NCI-H526 treated with DMSO at 0.1 percent for 48 hours (cell line): ENCODE measurements at places on chromosomes 3 and 15.

DNA sequence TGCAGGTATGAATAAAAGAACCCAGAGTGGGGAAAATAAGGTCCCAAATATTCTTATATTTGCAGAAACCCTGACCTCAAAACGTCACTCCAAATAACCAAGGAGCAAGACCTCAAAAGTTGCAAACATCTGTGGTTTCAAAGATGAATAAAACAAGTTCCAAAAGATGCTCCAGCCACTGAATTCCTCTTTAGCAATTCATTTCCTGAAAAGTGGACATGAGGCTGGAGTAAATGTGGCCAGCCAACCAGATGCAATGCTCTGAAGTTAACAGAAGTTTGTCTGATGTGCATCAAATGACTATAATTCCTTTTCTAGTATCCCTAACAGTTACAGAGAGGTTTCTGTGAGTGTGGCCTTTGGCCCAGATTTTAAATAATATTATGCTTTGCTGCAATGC, 71.2 kb upstream of the WNT5A start:
- no peak for DNase-seq

- no peak for DNase-seq
Measured at GRCh38 chr15:51263116-51263515, 75.3 kb downstream of the CYP19A1 start.

DNA sequence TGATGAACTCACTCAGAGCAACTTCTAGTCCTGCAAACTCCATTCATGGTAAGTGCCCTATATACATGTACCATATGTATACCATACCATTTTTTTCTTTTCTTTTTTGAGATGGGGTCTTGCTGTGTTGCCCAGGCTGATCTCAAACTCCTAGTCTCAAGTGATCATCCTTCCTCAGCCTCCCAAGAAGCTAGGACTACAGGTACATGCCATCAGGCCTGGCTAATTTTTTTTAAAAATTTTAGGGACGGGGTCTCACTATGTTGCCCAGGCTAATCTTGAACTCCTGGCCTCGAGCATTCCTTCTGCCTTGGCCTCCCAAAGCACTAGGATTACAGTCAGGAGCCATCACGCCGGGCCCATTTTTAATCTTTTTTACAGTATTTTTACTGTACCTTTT, 67.3 kb upstream of the MFGE8 start:
- no peak for DNase-seq

DNA sequence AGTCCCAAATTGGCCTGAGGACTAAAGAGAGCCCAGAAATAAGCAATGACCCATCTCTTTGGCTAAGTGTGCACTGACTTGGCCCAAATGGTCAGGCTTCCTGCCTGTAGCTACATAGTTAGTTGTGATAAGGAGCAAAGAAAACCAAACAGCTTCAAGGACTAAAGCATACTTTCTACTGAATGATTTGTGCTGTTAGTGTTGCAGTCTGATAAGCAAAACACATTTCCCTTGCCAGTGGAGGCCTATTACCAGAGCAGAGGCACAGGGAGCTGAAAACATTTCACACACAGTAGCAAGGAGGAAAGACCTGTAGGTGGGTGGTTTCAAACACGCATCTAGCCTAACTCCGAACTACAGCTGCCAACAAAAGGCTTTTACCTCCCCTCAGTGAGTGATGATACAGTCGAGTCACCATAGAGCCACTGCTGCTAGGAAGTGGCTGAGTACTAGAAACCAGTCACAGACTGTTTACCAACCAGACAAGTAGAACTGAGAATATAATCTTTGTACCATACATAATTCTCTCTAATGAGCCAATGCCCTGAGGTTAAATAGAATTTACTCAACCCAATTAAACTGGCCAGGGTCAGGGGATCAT, 222.3 kb upstream of the THBS1 start:
- DNase-seq: no peak

DNA sequence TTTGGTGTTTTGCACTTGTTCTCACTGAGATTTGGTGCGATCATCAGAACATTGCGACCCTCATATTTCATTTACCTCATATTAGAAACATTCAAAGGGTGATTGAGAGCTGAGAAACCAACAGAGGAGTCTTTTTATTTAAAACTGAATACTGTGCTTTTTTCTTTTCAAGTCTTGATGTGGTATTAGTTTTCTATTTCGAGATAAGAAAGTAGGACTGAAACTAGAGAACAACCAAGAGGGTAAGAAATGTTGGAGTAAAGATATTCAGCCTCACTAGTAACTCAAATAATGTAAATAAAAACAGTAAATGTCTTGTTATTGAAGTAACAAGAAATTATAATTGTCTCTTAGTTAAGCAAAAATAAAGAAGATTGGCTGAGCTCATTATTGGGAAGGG, 26.5 kb downstream of the EFHB start:
- no peak for DNase-seq

- peak; percentile 9 for DNase-seq
Measured at GRCh38 chr15:45790325-45790943, 155.6 kb downstream of the SQOR start.

DNA sequence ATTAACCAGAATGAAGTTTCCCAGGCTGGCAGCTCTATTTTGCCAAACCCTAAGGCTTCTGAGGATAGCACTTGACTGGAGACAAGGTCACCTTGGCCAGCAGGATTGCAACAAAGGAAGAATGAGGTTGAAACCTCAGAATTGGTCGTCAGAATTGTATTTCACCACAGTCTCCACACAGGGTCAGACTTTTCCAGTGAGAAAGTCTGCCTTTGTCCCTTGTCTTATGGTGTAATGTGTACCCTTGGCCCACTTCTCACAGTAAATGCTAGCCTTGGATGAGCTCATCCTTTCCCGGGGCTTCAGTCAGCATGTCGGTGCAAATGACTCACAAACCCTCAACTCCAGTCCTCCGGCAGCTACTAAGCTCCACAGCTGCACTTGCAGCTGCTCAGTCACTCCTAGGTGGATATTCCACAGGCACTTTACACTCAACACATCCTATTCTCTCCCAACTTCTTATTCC, 19.7 kb downstream of the SSR3 start:
- no peak for DNase-seq

GRCh38 chr3:31493149-31493548, 39.6 kb upstream of the STT3B start:
- no peak for DNase-seq

GRCh38 chr15:41585127-41586047, 26.4 kb downstream of the TYRO3 start:
- DNase-seq: peak; percentile 25

- peak; percentile 1 for DNase-seq
Measured at GRCh38 chr15:51970132-51970817, 1.3 kb downstream of the LEO1 start.

DNA sequence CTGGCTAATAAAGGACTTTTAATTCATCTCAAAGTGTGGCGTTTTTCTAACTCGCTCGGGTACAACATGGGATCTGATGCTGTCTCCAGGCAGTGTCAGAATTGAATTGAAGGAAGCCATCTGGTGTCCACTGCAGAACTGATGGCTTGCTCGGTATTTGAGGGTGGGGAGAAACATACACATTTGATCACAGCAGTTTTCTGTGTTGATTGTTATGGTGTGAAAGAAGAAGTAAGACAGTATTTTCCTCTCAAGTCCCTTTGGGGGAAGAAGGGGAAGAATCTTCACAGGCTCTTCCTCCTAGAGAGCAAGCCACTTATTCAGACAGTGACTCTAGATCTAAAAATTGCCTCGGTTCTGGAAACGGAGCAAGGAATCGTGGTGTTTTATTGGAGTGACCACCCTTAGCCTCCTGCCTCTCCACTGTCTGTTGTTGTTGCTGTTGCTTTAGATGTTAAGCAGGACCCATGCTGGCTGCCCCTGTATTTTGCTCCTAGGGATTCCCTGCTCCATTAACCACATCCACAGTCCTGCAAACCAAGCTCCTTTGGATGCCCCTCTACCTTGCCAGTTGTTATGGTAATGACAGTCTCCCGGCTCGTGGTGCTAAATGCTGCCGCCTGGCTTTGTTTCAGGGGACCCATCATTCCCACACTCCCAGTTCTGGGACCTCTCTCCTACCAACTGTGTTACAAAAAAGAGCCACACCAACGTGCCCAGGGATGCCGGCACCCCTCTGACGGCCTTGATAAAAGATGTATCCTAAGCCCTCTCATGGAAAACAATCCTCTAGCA, 15.3 kb upstream of the MCCC1 start:
- DNase-seq: no peak

GRCh38 chr3:89586256-89586655, 478.8 kb downstream of the EPHA3 start:
- DNase-seq: no peak

DNA sequence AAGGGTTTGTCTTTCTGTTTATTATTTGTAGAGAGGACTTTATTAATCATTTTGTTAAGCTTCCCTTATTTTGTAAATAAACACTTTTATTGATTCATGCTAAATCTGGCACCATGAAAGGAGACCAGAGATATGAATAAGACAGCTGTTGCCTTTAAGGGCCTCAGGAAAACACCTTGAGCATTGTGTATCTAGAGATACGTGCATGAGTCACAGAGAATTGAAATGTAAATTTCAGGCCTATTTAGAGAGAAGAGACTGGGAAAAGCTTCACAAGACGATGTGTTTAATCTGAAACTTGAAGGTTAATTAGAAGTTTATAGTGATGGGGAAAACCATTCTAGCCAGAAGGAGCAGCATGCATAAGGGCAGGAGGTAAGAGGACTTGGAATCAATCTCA, 28.6 kb upstream of the UTS2B start:
- DNase-seq: no peak

DNA sequence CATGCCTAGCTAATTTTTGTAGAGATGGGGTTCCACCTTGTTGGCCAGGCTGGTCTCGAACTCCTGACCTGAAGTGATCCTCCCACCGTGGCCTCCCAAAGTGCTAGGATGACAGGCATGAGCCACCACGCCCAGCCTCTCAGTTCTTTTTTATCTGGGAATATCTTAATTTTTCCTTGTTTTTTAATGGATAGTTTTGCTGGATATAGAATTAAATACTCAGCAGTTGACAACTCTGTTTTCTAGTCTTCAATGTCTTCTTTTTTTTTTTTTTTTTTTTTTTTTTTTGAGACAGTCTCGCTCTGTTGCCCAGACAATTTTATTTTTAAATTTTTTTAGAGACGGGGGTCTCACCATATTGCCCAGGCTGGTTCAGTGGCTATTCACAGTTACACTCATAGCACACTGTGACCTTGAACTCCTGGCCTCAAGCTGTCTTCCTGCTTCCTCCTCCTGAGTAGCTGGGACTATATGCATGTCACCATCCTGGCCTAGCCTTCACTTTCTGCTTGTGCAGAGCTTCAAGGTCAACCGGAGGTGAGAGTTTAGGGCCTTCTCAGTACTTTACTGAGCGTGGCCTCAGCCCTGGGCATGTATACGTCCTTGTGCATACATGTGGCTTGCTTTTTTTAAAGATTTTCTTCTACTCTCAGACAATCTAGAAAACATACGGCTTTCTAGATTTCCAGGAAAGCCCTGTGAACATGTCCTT, 120.5 kb downstream of the ZNF609 start:
- no peak for DNase-seq

- DNase-seq: no peak
Measured at GRCh38 chr3:170021083-170021482, 16.7 kb upstream of the GPR160 start.

DNA sequence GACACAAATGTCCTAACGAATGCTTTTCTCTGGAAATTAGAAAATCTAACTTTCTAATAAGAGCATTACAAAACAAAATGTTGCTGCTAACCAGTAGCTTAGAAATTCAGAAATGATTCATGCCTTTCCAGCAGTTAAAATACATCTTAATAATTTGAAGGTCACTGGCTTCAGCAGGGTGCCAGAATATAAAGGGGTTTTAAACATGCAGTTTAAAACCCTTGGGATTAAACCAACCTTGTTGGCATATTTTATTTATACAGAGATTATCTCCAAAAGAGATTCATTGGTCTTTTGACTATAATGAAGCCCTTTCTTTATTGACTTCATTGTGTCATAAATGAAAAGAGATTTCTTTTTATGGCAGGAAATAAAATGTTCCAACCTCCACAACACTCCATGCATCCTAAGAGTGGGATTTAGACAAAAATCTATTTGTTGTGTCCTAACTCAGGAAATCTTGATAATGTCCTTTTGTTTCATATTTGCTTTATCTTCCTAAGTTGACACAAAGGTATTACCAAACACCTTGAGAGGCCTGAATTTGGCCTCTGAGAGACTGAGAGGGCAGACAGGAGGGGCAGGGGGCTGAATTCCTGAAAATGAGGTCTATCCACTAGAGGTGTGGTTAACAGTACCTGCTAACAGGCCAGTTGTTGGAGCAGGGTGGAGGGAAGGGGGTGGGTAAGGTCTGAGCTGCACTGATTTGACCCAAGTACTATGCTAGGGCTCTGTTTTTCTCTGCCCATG, 124.4 kb downstream of the FEZF2 start:
- no peak for DNase-seq

GRCh38 chr3:14113965-14114635, 10.6 kb downstream of the CHCHD4 start:
- no peak for DNase-seq

- no peak for DNase-seq
Measured at GRCh38 chr3:101829437-101829830, 19.9 kb upstream of the NFKBIZ start.

DNA sequence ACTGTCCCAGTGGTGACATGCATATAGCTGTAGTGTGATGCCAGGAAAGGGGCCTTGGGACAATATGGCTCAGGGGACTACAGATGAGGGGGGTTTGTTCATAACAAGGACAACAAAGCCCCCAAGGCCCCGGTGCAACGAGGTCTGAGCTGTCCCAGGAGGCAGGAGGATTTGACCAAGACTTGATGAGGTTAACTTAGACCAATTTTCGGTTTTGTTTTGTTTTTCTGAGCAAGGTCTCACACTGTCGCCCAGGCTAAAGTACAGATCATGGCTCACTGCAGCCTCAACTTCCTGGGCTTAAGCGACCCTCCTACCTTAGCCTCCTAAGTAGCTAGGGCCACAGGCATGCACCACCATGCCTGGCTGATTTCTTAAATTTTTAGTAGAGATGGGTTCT, 23.8 kb downstream of the EFCAB12 start:
- DNase-seq: no peak

DNA sequence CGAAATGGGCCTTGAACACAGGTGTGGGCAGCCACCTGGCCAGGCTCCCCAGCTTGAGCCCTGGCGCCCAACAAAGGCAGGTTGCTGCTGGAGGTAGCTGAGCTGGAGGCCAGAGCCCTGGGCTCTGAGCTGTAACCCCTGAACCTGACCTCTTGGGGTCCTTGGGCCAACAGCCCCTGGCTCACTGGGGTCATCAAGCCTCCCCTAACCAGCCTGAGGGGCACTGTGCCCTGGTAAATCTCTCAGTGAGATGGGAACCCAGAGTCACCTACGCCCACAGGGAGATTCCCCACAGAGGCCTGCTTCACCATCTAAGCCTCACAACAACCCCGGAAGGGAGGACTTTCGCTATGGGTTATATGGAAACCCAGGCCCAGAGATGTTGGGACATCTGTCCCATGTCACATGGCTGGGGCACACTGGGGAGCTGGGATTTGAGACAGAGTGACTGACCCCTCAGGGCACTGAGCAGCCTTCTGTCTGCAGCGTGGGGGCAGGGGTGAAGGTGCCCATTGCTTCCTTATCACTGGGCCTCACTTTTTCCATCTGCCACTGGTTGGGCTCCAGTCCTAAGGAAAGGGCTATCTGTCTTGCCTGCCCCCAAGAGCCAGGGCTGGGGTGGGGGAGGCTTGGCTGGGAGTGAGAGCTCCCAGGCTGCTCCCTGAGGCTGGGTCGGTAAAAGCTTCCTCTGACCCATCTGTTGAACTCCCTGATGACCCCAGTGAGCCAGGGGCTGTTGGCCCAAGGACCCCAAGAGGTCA, 59.1 kb downstream of the IQSEC1 start:
- DNase-seq: no peak
